ENCODE measurements at places on chromosomes 5 and 9.

GRCh38 chr5:150561571-150562275, 53.8 kb downstream of the NDST1 start:
- no peak for DNase-seq

DNA sequence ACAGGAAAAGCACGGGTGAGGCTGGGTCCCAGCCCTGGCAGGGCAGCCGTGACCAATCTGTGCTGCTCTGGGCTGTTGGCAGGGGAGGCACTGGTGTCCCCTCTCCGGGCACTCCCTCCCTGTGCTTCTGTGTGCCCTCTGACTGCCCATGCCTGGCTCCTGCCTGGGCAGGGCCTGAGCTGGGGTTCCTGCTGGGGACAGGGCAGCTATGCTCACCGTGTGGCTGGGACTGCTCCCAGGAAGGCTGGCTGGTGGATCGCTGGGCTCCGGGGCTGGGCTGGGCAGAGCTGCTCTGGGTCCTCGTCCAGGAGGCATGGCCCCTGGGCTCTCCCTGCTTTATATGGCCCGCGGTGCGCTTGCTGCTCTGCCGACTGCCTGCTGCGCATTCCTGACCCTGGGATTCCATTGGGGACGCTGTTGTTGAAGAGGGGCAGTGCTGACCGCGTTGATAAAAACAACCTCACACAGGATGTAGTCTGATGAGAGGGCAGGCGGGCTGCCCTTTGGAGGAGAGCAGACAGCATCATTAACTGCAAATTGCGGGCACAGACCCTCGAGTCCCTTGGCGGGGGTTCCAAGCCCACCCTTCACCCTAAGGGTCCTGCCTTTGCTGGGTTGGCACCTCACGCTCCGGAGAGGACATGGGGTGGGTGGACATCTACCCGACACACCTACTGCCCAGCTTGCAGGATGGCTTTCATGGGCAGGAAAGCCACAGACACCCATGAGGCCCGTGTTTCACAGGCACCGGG, 955 bp downstream of the QRFP start:
- no peak for DNase-seq

DNA sequence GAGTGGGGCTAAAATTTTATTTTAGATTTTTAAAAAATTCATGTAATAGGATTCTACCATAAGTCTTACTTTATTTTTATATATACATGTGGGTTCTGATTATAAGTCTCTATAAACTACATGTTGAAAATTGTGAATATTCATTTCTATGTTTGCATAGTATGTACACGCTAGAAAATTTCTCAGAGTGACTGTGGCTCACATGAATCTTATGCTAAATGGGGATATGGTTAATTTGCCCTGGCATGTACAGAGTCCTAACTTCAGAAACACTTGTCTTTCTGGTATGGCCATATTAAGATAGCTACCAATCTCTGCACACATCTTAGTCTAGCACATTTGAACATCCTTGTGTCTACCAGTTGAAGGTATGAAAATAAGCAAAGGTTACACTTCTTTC, 154.8 kb downstream of the FBXL7 start:
- DNase-seq, result no peak

DNA sequence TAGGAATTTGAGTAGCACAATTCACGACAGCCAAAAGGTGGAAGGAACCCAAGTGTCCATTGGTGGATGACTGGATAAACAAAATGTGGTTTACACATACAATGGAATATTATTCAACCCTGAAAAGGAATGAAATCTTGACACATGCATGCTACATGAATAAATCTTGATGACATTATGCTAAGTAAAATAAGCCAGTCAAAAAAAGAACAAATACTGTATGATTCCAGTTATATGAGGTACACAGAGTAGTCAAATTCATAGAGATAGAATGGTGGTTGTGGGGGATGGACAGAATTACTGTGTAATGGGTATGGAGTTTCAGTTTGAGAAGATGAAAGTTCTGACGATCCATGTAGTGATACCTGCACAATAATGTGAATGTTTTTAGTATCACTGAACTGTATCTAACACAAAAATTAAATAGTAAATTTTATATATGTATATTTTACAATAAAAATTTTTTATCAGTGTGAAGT, 117.7 kb upstream of the GNA14 start:
- DNase-seq, result no peak

DNA sequence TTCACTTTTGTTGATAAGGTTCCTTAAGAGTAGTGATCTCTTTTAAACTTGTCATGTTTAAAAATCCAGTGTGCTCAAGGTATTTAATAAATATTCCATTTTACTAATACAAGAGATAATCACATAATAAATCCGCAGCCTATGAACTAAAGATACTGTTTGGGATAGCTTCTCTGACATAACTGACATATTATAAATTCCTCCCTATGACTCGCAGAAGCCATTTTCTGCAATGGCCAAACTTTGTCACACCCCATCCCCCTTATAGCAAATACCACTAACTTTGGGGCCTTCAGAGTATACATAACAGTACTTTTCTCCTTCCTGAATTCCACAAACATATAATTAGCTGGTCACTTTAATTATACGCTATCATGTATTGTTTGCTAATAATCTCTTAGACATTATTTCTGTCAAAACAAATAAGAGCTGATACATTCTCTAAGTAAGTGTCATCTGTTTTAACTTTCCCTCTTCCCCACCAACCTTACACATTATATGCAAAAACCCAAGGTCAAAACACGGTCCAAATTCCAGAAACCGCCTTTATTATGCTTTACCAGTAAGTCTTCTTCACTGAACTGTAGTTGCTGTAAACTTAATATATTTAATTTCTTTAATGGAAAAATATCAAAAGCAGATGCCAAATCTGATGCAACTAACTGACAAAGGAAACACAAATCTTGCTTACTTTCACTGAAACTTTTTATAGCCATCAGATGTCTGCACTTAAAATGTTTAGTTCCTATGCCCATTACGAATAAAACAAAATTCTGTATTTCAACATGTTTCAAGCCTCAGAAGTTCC, 971 bp downstream of the TMEM267 start:
- DNase-seq, result no peak
